Activated CD4-positive, alpha-beta T cell treated with anti-CD3 and anti-CD28 coated beads for 36 hours (primary cell): ENCODE measurements at places on chromosomes 7 and 10.

GRCh38 chr10:12908773-12909172, 92.7 kb downstream of the CCDC3 start:
- DNase-seq: no peak

- no peak for DNase-seq
These were observed 4.5 kb downstream of the TNS3 start for GRCh38 chr7:47577321-47577919.

DNA sequence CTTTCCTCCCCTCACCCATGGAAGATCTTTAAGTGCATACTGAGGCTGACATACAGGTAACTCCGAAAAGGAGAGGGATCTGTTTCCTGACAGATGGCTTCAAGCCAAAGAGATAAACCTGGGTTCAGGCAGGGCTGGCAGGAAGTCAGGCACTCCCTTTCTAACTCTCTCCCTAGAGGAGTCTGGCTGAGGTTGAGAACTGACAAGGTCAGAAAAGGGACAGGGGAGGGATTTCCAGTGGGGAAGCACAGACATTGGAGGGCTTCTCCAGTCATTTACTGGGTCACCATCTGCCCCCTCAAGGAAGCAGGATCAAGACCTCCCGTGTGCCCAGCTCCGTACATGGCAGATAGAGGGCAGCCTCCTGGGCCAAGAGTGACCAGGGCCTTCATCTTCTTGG, 31.6 kb downstream of the TLX1 start:
- DNase-seq: no peak

DNA sequence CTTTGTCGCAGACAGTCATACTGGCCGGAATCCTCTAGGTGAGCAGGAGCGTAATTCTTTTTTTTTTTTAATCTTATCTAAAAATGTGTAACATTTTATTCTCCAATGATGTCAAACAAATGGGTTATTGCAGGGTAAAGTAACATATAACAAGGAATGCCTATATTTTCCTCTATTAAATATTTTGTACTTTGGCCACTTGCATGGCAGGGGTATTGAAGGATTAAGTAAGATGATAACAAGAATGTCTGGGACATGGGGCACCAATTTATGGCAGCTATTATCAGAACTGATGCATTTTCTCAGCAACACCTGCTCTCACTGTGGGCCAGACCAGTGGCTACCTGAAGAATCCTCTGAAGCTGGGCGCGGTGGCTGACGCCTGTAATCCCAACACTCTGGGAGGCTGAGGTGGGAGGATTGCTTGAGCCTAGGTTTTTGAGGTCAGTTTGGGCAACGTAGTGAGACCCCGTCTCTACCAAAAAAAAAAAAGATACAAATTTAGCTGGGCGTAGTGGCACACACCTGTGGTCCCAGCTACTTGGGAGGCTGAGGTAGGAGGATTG, 24.0 kb upstream of the SNX10 start:
- DNase-seq: no peak

GRCh38 chr7:64849250-64849923, 53.7 kb upstream of the ZNF273 start:
- DNase-seq: no peak

- no peak for DNase-seq
These were observed 316.5 kb upstream of the PHF14 start for GRCh38 chr7:10657201-10657600.

GRCh38 chr7:112449353-112449752, 907 bp upstream of the IFRD1 start:
- peak; percentile 73 for DNase-seq

DNA sequence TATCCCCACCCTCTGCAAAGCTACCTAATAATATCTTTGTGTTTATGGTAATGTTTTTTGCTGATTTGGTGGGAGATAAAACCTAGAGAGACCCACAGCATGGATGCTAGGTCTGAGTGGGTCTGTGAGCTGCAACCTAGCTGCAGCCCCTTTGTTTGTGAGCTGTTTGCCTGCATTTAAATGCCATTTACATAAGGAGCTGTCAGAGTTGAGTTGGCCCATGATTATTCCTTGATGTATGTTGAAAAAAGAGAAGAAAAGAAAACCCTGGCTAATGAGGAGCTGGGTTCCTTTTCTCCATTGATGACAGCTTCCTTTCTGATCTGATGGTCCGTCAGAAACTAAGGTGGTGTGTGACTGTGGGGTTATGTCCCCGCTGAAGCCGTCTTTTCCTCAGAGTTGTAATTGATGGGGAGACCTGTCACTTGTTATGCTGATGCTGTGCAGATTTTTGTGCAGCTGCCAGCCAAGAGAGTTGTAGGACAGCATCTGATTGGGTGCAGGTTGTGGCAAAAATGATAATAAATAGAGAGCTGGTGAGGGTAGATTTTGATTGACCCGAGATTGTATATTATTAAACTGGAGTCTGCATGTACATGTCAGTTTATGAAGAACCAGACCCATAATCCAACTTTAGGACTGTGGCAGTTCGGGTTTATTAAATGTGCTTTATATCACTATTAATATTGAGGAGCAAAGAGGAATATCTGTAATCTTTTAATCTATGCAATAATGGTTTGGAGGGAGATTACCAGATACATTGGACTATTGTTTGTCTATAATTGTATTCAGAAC, 219.8 kb downstream of the AUTS2 start:
- no peak for DNase-seq

DNA sequence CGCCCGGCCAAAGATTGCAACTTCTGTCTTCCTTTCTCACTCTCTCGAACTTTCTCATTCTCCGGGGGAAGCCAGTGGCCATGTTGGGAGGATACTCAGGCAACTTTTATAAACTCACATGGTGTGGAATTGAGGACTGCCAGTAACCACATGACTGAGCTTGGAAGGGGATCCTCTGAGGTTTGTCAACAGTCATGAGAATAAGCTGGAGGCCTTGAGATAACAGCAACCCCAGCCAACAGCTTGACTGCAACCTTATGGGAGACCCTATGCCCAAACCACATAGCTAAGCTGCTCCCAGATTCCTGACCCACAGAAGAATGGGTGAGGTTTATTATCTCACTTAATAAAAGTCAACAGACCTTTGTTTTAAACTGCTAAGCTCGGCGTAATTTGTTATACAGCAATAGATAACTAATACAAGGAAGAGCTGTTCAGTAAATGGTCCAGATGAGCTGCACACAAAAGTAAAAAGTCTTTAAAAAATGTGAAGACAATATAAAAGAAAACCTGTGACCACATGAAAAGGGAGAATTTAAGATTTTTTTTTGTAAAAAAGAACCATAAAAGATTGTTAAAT, 9.6 kb downstream of the SYPL1 start:
- no peak for DNase-seq

GRCh38 chr7:44981035-44981706, 2.4 kb upstream of the MYO1G start:
- peak; percentile 72 for DNase-seq

GRCh38 chr7:109473172-109473571, 903.5 kb downstream of the DNAJB9 start:
- no peak for DNase-seq

DNA sequence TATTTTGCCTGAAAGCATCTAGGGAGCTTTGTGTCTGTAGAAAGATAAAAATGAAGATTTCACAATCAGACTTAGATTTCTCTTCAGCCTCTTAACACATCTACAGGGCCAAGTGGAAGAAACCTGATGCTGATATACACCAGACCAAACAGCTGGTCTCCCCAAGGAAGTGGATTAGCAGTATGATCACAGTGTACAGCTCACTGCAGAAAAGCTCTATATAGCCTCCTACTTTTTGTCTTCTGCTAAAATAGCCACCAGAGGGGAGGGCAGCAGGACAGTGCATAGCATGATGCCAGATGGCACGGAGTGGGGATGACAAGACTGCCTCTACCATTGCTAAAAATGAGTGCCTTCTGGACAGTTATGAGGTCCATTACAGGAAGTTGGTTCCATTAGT, 16.0 kb downstream of the FAM13C start:
- no peak for DNase-seq

GRCh38 chr7:65962033-65962432, 20.0 kb downstream of the GUSB start:
- DNase-seq: no peak

- DNase-seq: no peak
These were observed 137.1 kb downstream of the SH2D4B start for GRCh38 chr10:80674809-80675208.

DNA sequence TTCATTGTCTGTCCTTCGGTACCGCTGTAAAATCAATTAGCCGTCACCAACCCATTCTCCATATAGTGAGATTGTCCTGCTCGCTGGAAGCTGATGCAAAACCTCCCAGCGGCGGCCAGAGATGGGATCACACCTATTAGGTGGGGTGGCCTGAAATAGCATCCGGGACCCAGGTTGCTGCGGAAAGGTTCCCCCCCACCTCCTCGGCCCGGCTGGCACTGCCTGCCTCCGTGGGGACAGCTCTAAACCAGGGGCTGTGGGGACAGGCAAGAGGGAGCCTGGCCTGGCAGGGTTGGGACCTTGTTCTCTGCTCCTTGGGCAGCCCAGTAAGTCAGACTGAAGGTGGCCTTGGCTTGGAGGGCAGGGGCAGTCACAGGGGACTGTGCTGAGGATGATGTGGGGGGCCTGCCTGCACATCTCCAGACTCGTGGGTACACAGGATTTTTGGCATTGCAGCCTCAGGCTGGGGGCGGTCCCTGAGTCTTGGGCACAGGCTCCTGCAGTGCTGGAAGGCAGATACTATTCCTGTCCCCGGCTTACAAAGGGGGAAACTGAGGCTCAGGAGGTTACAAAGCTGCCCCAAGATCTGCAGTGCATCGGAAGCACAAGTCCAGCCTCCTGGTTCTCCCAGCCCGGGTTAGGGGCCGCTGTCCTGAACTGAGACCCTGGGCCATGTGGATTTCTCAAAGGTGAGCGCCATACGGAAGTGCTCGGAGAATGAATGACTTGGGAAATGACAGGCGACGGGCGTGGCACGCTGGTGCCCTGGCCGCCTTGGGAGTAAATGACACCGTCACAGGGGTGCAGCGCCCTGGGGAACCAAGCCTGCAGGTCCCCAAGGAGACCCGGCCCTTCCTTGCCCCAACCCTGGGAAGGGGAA, 65.6 kb downstream of the UNCX start:
- no peak for DNase-seq

- DNase-seq: peak; percentile 67
These were observed 40.1 kb downstream of the KCNH2 start for GRCh38 chr7:150937848-150938561.

DNA sequence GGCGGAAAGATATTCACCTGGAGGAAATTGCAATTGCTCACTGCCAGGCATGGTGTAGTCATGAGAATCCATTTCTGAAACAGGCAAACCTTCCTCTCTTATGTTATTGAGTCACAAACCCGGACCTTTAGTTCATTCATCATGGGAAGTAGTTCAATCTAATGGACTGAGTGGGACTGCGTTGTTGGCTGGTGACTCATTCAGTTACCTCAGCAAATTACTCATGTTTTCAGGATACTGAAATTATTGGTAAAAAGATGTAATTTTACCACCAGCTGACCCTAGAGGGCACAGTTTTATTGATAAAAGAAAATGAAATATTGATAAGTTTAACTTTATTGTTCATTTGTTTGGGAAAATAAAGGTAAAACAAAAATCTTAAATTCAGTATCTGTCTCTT, 1194.4 kb upstream of the SORCS1 start:
- DNase-seq: peak; percentile 5

- peak; percentile 75 for DNase-seq
These were observed 73.6 kb downstream of the AHCYL2 start for GRCh38 chr7:129298268-129298893.

GRCh38 chr10:126314863-126315493, 73.3 kb downstream of the ADAM12 start:
- DNase-seq: no peak

DNA sequence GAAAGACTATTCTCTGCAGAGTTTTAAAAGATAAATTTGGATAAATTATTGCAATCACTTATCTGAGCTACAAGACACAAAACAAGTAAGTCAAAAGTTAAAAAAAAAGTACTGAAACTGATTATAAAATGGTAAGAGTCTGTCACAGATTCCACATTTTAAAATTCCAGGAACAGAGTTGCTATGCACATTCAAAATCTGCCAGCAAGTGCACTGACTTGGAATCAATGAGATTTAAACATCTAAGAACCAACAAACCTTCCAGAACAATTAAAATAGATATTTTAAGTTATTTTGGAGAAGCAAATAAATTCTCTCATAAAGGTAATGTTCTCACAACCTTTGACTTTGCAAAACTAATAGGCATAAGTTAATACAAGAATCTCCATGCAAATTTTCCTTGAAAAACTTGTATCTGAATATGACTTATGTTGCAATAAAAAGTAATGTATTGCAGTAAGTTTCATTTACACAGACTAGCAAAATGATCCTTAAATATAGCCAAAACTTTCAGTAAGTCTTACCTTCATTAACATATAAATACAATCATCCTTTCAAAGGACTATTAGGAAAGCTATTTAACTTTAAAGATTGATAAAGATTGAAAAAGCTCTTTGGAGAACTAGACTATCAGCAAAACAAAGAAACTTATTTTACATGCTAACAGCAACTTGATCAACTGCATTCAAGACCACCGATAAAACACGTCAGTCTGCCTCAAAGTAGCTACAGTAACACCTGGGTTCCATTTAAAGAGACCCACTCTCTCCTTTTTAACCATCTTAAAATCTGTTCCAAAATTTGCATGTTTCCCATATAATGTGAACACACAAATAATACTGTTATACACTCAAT, 4.4 kb downstream of the ETV1 start:
- DNase-seq: no peak

DNA sequence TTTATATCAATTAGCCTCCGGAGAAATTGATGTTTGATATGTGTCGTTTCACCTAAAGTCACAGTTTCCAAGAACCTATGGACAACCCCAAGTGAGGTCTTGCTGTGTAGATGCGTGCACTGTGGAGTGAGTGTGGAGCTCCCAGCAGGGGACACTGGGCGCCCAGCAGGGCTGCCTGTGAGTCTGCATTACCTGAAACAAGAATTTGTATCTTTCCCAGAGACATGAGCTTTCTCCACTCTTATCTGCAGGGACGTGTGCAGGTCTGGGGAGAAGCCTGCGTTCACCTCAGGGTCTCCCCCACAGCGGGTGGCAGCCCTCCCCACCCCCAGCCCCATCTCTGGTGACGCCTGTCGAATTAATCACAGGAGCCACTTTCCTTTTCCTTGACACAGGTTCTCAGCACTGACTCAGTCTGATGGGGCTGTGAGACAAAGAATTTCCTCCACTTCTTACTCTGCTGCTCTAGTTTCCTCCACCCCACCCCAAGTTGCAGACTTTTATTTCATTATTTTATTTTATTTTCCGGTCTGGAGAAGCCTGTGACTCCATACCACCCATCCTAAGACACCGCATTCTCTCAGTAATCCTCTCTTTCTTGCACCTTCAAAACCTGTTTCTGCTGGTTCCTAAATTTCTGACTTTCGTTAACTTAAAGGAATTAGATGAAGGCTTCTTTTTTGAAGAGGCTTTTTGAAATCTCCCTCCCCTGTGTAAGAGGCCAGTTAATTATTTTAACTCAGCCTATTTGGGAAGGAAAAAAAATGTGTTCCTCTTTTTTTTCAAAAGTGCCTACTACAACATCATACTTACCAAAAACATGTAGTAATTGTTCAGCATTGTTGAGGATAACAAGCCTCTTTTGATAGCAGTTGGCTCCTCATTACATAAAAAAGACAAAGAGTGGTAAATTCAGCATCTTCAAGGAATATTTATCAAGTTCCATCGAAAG, 17.0 kb upstream of the INSIG1 start:
- peak; percentile 69 for DNase-seq
